Effector memory CD8-positive, alpha-beta T cell (primary cell): ENCODE measurements at places on chromosomes 4 and X.
A peak's percentile ranks its signal among the peaks of the same experiment; 100 is the strongest.

GRCh38 chr4:186264660-186265059, 1.3 kb upstream of the F11 start:
- DNase-seq = no peak

- DNase-seq = no peak
These were observed 93.0 kb downstream of the SPIN4 start for GRCh38 chrX:63258144-63258543.

GRCh38 chr4:4663028-4663427, 121.2 kb upstream of the STX18 start:
- no peak for DNase-seq

DNA sequence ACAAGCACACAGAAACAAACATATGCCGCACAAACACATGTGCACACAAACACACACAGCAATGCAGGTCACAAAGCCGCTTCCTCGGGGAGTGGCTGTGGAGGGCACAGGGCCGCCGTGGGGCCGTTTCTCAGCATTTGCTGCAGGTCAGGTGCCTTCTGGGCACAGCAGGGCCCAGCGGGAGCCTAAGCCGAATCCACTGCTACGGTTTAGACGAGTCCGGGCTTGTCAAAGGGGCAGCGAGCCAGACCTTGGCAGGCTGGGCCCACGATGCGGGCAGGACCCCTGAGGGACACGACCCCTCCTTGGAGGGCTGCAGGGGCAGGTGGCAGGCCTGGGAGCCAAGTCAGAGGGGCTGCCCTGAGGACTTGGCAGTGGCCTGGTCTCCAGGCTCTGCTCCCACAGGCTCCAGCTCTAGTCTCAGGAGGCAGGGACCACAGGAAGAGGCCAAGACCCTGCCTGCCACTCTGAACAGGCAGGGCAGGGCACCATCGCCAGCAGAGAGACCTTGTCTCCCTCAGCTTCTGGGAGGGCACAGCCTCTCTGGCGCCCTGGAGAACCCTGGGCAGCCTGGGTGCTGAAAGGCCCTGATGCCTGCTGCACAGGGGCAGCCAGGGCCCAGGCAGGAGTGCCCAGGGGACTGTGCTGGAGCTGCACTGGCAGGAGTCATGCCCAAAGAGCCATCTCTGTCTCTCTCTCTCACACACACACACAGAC, 5.5 kb upstream of the ATP2B3 start:
- no peak for DNase-seq

- no peak for DNase-seq
These were observed 172.1 kb upstream of the MAP3K15 start for GRCh38 chrX:19687395-19687794.

GRCh38 chr4:132312521-132312920, 836.6 kb upstream of the PCDH10 start:
- DNase-seq = no peak

- no peak for DNase-seq
These were observed 25.4 kb downstream of the TMEM47 start for GRCh38 chrX:34631479-34632220.

DNA sequence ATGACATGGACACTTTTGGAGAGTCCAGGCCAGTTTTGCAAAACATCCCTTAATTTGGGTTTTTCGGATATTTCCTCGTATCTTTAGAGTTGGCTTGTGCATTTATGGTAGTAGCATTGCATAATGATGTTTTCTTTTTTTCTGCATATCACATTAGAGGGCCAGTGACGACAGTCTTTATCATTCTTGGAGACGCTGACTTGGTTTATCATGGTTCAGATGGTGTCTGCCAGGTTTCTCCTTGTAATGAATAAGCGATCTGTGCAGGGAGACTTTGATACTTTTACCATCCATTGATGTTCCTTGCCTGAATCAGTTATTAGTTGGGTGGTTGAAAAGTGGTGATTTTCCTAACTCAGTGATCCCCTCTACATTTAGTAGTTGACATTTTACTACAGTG, 46.6 kb downstream of the KIAA0232 start:
- no peak for DNase-seq

- DNase-seq = no peak
These were observed 2.2 kb upstream of the SEPTIN11 start for GRCh38 chr4:76947369-76947768.

DNA sequence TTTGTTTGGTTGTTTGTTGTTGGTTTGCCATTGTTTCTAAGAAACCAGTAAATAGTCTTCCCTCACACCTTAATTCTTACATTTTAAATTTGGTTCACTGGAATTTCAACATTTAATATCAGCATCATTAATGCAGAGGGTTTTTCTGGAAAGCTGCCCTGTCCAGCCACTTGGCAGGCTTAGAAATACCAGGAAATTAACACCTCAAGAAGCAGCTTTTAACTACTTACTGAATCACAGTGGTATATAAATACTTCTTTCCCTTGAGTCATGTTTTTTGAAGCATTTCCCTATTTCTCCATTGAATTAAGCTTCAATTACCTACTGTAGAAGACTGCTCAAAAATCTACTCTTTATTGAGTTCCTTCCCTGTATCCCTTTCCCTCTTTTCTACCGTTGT, 1221.1 kb upstream of the ADGRL3 start:
- no peak for DNase-seq

DNA sequence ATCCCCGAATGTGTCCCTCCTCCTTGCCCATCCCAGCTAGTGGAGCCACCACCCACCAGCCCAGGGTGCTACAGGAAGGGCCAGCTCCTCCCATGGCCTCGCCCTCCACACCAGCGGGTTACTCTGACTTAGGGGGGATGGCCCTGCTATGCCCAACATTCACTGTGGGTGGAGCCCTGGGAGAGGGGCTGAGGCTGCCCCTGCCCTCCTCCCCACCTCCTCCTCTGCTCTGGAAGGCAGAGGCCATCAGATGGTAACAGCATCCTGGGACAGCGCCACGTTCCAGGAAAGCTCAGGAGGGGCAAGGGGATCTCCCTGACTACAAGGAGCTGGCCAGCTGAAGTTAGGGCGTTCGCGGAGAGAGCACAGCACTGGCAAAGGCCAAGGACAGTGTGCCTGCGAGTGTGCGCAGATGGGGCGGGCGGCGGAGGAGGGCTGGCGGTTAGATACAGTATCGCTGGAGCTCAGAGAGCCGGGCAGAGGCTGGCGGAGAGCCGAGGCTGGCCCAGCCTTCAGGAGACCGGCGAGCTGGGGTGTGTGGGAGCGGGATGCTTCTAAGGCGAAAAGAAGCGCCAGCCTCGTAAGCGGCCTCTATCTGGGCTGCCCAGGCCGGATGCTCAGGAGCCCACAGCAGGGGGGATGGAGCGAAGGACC, 1.5 kb downstream of the JAKMIP1 start:
- DNase-seq = peak; percentile 25

GRCh38 chr4:159046683-159047082, 56.2 kb upstream of the RAPGEF2 start:
- DNase-seq = no peak

DNA sequence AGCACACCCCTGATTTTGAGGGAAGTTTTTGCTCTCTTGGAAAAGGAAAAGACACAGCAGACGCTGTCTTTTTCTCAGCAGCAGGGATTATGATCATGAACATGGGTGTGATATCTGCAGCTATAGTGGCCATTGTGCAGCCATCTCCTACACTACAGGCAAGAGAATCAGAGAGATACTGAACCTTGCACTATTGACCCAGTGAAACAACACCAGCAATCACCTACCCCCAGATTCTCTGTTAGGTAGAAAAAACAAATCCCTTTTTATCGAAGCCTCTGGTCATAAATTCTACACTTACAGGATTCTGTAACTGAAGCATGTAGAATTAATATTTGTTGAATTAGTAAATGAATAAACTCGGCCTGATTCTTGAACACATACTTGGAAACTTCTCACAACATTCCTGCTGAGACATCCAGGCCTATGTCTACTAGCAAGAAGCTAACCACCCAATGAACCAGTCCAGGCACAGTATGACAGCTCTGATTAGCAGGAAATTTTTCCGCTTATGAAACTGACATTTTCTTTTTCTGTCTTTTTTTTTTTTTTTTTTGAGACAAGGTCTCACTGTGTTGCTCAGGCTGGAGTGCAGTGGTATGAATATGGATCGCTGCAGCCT, 5.0 kb upstream of the AFAP1 start:
- DNase-seq = no peak

GRCh38 chr4:118833192-118833820, 2.6 kb downstream of the SEC24D start:
- no peak for DNase-seq

DNA sequence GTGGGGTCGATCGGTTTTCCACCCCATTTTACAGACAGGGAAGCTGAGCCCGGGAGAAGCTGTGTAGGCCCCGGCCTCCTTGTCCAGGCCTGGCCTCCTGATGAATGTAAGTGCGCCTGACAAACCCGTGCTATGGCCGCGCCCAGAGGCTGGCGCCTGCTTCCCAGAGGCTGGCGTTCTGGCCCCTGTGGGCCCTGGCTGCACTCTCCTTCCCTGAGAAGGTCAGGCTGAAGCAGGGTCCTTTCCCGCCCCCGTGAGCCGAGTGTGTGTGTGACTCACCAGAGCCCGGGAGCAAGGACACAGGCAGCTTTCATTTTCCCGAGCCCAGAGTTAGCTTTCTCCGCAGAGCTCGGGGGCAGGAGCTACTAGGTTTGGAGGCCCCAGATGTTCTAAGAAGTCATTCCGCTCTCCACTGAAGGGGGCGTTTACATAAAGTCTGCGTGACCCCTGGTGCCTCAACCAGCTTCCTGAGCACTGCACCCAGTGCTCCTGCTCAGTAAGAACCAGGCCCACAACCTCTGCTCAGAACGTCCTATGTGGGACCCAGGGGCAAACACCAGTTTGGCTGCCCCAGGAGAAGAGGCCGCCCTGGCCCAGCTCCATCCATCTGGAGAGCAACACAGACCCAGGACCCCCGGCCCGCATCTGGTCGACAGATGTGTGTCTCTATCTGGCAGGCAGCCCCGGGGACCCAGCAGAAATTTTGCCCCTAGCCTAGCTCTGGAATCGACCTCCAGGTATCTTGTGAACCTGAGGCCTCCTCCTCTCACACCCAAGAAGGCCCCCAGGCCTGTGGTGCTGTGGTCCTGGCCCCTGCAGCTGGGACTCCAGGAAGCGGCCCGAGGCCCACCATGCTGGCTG, 13.6 kb downstream of the UVSSA start:
- no peak for DNase-seq

- DNase-seq = no peak
These were observed 26.5 kb downstream of the EGF start for GRCh38 chr4:109939190-109939589.

DNA sequence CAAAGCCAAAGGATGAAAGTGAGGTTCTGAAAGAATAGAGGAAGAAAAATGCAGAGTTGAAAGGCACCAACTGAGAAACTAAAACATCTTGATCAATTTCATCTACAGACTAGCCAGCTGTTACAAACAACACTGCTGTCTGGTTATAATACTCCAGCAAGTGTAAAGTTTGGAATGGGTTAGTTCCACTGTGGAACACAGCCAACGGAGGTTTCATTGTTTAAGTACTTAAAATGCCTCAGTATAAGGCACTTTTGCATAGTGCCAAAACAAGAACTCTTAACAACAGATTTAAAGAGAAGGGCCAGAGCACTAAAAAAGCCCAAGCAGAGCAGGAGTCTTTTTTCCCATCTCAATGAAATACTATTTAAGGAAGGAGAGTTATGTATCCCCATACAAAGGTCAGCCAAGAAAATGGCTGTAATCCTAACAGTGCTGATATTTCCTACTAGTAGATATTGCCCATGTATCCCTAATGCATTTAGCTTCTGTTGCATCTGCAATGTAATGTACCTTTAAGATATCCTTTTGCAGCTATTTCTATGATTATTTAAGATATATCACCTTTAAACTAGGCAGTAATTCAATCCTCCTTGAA, 16.5 kb downstream of the ACSL4 start:
- no peak for DNase-seq

GRCh38 chr4:57089549-57089948, 20.6 kb downstream of the IGFBP7 start:
- no peak for DNase-seq

- DNase-seq = no peak
These were observed 23.1 kb upstream of the CAMK2D start for GRCh38 chr4:113784497-113785250.

DNA sequence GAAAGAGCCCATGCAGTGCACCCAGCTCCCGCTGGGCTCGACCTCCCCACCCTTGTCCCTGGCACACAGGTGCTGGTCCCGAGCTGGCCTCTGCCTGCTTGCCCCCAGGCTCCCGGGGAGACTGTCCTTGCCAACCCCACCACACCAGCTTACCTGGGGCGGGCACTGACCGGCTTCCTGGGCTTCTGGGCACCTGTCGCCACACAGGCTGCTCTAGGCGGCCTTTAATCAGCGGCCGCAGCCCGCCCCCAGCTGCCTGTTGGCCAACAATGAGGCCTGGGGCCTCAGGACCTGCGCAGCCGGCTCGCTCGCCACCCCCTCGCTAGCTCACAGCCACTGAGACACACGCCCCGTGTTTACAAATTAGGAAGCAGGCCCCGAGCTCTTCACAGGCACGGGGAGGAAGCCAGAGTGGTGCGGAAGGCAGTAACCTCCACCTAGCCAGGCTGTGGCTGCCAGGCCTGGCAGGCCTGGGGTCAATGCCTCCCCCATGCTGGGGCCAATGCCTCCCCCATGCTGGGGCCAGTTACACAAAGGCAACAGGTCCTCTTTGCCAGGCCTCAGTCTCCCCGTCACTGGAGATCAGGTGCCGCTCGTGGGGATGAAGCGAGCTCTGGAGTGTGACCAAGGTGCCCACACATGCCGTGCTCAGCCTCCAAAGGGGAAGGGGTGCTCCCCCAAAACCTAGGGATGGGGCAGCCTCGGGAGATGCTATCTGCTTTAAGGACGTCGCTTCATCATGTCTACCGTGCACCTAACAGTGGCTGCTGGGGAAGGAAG, at the start of gene TREX2:
TREX2 (minus strand) TSS at position 201 of the 780 bp plus-strand sequence. CDS start 626 bp downstream, outside the sequence.
- no peak for DNase-seq

DNA sequence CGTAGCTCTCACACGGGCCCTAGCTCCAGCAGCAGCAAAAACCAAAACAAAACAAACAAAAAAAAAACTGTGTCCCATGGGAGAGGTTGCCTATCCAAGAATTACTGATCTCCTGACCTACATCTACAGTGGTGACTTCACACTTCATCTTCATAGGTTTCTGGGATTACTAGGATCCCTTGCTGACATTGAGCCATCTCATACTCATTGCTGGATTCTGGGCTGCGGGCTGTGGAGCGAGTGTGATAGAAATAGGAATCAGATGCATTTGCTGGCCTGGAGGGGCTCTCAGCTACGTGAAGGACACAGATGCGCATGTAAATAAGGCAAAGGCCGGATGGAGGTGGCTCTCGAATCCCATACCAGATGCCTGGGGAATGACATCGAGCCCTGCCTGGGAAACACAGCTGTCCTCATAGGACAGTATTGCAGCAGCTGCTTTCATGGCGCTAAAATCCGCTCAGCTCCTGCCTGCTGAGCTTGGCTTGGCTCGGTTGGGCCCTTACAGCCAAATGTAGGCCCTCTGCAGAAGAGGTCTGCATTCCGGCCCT, 41.7 kb downstream of the CNGA2 start:
- DNase-seq = no peak

GRCh38 chrX:23952984-23953907, 45.4 kb downstream of the CXorf58 start:
- DNase-seq = peak; percentile 19

- DNase-seq = peak; percentile 68
These were observed 84.8 kb downstream of the AFAP1 start for GRCh38 chr4:7854697-7855370.

DNA sequence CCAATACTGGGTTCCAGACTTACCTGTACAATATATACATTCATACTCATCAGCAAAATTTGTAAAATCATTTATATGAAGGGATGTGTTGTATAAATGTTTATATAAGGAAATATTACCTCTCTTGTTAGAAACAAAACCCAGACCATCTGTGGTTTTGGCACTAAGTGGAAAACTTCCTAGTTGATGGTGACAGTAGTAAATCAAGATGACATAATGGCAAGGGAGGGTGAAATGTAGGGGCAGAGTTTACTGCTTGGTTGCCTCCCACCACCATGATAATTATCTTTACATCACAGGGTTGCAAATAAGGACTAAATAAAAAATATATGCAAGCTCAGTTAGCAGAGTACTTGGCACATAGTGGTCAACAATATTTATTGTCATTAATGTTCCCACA, 365.3 kb upstream of the TEX13C start:
- no peak for DNase-seq
